Colonic mucosa (tissue), 4 donors: ENCODE measurements at places on chromosomes 11 and 22. TPM values are rescaled to one million over a fixed set of nuclear protein-coding genes. Genes with fewer than 3 reads are reported as not detected.
A peak's percentile ranks its signal among the peaks of the same experiment; 100 is the strongest.

GRCh38 chr22:20237480-20238440 lies 30.4 kb downstream of the RTN4R start:
- no peak for DNase-seq

DNA sequence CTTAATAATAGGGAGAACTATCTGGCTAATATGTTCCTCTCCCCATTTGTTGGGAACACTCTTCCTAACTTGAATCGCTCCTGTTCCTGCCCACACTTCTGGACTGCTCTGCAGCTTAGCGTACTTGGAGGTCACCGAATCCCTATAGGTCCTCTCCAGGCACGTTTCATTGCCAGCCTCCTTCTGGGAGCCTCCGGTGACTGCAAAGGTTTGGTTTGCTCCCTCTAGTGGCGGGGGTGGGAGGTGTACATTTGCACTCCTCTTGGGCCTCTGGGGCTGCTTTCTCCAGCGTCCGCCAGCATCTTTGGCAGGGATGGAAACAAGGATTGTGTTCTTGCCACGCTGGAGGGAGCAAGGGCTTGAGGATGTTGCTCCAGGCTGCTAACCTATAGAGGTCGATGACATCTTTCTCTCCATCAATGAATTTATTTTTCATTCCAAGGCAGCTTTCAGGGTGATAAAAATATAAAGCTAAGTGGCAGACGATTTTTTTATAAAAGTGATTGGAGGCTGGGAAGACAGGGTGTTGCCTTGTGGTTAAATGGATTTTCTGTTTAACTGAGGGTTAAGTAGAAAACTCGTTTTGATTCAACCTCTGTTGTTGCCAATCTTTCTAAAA lies 48.7 kb downstream of the TSPAN18 start:
- DNase-seq: peak; percentile 64

GRCh38 chr11:128834157-128834556 lies 32.9 kb downstream of the KCNJ1 start:
- DNase-seq: no peak

DNA sequence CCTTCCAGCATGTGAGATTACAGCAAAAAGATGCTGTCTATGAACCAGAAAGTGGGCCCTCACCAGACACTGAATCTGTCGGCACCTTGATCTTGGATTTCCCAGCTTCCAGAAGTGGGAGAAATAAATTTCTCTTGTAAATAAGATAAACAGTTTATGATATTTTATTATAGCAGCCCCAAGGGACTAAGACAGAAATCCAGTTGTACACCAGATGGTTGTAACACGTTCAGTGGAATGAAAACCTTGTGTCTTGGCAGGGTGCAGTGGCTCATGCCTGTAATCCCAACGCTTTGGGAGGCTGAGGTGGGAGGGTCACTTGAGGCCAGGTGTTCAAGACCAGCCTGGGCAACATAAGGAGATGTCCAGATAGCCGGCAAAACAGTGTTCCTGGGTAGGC lies 61.8 kb downstream of the MCHR1 start:
- no peak for DNase-seq

DNA sequence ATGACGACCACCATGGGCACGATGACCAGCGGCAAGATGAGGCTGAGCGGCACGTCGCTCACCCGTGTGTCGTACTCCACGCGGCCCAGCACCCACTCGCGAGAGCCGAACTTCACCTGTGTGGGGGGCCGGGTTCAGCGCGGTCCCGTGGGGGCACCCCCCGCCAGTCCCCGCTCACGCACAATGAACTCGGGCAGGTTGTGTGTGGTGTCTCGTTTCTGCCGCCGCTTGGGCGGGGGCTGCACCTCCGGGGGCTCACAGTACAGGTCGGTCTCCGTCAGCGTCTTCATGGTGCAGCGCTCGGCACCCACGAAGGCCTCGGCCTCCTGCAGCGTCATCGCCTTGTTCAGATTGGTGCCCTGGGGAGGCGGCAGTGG lies 11.2 kb upstream of the MAPK11 start:
- no peak for DNase-seq

- DNase-seq: peak; percentile 45
Observed at GRCh38 chr11:75474878-75475766, 42.1 kb upstream of the KLHL35 start.

- DNase-seq: no peak
Observed at GRCh38 chr11:10590218-10590915, 21.9 kb upstream of the LYVE1 start.

GRCh38 chr11:37371346-37371970 lies 773.4 kb upstream of the RAG2 start:
- DNase-seq: no peak

- no peak for DNase-seq
Observed at GRCh38 chr11:113907681-113908080, 3.1 kb downstream of the HTR3B start.

GRCh38 chr11:85950317-85951048 lies 95.3 kb downstream of the CCDC83 start:
- DNase-seq: no peak

- no peak for DNase-seq
Observed at GRCh38 chr11:131723088-131723487, 352.7 kb downstream of the NTM start.

GRCh38 chr11:94877443-94878200 lies 95.7 kb downstream of the CWC15 start:
- DNase-seq: no peak

FAM168A gene
- total RNA-seq: 21.6 TPM

TRIM29 gene
- total RNA-seq: 4.0 TPM

CCDC188 gene
- total RNA-seq: 0.32 TPM
